AG04450 (cell line): ENCODE measurements at places on chromosomes 7 and 10.

- DNase-seq = no peak
Measured at GRCh38 chr7:155795951-155796350, 16.3 kb downstream of the SHH start.

DNA sequence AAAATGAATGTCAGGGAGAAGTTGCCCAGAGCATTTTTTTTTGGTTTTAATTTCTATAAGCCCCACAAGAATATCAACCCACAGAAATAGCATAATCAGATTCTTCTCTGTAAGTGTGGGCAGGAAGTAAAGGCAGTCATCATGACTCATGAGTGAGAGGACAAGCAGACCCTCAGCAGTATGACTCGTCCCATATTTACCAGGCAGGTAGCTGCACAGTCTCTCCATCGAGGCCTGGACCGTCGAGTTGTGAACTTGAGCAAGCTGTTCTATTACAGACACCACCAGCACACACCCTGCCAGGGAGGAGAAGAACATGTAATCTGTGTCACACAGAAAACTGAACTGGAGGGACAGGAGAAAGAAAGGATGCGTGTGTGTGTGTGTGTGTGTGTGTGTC is 37.8 kb downstream of the AOAH start:
- DNase-seq = no peak

GRCh38 chr7:155583636-155584035 is 37.3 kb upstream of the CNPY1 start:
- DNase-seq = no peak

DNA sequence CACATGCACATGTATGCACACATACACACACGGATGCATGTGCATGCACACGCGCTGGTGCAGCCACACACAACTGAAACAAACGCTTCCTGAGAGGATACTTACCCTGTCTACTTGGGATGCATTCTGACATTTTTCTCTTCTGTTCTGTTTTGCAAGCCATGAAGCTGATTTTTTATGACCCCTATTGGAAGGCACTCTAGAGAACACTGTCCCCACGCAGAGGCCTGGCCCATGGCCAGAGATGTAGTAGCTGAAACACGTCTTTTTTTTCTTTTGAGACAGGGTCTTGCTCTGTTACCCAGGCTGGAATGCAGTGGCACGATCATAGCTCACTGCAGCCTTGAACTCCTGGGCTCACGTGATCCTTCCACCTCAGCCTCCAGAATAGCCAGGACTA is 47.9 kb downstream of the VWA2 start:
- no peak for DNase-seq

DNA sequence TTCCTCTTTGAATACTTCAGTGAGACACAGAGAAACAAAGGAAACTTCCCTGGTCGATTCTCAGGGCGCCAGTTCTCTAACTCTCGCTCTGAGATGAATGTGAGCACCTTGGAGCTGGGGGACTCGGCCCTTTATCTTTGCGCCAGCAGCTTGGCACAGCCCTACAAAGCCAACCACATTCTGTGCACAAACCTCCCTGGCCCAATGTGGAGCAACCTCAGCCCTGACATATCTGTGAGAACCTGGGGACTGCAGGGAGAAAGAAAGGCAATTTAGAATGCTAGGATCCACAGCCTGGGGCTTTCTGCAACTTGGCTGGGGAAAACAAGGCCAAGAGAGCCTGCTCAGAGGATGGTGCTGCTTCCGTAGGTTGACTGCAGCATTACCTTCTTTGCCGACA is 63.5 kb upstream of the PRSS58 start:
- no peak for DNase-seq

DNA sequence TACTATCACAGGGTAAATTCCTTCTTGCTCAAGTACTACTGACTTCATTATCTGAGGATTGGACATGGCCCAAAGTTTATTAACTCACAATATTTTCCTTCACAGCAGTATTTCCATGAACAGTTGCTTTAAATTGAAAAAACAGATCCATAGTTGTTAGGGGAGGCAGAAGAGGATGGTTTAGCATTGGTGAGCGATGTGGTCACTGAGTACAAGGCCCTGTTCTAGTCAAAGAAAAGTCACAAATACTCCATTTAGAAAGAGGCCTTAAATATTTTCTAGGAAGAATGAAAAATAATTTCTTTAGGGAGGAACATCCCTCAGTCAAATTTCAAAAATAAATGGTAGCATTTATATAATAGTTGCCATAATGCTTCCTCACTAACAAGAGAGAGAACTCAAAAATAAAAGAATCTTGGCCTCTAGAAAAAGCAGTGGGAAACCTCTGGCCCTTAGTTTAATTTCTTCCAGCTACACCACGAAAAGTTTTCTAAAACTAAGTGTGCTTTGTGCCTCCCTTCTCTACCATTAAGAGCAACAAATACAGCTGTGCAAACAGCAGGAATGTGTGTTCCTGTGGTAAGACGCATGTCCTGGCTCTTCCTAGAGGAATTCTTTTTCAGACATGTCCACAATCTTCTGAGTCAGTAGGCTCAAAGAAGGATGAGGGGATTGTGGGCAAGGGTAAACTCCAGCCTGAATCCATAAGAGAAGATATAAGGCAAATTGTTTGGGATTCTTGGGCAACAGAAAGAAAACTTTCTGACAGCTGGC is 105.7 kb downstream of the HOXA1 start:
- DNase-seq = no peak

- DNase-seq = no peak
Measured at GRCh38 chr10:69088471-69088769, 517 bp downstream of the SRGN start.

DNA sequence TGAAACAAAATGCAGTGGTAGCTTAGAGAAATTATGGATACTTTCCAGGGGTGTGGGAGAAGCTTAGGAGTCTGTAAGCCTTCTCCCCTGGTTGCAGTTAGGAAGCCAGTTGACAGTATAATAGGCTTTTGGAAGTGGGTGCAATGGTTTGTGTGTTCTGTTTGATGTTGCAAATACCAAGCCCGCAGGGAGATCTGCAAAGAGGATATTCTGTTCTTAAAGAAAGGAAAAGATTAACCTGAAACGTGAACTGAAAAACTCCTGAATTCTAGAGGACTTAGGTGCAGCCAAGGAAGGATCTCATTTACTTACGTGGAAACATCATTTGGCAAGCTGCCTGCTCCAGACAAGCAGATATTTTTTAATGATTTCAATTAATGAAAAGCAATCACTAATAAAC is 496.6 kb downstream of the AUTS2 start:
- DNase-seq = no peak

DNA sequence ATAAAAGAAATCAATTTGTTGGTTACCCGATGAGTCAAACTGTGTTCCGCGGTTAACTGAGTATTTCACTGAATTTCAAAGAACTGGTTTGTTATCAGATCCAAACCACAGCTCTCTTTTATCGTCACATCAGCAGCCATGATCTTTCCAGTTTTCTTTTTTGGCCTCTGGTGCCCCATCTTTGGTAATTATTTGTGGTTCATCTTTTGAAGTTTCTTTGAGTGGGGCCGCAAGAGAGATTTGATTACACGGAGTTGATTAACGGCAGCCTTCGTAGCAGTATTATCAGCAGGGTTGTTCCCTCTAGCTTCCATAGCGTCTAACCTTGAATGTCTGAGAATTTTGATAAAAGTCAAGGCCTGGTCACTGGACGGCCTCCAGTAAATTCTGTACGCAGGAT is 154.9 kb upstream of the TNRC18 start:
- no peak for DNase-seq

- DNase-seq = peak; percentile 1
Measured at GRCh38 chr10:20855398-20856038, 41.6 kb downstream of the NEBL start.

GRCh38 chr7:134553976-134554375 is 5.1 kb downstream of the AKR1B15 start:
- DNase-seq = no peak

DNA sequence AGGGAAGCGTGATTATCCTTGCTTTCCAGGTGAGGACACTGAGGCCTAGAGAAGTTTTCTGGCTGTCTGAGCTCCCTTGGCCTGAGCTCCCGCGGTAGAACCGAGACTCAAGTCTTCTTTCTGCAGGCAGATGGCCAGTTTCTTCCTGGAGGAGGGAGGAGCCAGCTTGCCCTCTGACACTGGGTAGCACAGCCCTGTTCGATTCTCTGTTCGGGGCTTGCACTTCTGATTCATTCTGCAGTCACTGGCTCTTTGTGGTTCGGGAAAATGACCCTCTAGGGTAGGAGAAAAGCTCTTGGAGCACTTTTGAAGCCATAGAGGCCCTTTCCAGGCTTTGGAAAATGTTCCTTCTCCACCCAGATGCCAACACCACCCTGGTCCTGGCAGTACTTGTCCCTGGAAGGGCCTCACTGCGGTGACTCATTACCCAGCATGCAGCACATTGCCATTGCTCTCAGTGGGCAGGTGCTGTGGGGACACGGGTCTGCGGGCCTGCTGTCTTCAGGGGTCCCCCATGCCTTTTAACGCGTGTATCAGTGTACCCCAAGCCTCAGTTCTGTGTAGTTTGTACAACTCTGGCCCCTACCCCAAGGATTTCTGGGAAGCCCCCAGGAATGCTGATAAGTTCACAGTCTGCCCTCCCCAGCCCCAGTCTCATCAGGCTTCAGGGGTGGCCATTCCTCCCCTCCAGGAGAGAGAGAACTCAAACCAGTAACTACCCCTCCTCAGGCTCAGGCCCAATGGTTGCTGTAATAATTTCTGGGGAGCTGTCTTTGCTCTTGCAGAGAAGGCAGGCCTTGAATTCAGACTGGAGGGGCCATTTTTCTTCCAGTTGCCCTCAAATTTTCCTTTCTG is 11.9 kb downstream of the CHST3 start:
- no peak for DNase-seq

DNA sequence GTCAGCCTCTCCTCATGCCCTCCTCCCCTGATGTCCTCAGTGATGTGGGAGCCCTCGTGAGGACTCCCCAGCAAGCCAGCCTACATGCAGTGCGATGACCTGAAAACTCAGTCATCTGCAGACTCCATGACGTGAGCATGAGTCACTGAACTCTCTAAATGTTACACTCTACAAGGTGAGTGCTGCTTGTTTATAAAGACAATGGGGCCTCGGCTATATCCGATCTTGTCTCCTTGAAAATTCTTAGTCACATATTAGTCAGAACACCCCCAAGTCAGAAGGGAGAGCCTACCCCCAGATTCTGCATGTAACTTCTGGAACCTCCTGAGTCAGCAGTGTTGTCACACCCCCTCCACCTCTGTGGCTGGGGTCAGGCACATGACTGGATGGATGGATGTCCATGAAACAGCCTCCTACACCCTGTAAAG is 673.8 kb downstream of the INHBA start:
- DNase-seq = peak; percentile 86

DNA sequence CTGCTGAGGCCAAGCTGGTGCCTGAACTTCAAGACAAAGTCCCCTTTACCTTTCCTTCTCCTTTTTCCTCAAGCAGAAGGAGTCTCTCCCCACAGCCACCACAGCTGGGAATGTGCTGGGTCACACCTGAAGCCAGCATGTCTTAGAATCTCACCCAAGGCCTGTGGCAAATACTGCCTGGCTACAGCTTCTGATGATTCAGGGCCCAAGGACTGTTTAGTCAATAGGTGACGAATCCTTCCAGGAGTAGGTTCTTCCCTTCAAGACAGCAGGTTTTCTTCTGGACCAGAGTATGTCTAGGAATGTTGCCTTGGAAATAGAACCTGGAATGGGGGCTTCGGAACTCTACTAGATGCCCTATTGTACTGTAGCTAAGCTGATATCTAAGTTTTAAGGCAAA is 374.6 kb downstream of the KIF20B start:
- DNase-seq = no peak

DNA sequence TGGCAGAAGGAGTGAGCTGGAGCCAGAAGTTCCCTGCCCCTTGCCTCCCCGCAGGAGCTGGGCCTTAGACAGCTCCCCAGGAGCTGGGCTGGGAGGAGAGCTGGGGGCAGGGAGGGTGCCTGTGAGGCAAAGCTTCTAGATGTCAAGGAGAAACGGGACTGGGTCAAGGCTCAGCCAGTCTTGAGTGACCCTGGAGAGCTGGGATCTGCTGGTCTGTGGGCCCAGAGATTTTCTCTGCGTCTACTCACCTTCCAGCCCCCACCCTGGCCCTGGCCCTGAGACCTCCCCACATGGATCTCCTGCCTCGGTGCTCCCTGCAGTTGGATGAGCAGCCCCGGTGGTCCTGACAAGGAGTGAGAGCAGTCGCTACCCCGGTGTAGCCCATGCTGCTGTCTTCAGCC is 20.3 kb upstream of the SHH start:
- no peak for DNase-seq

- DNase-seq = no peak
Measured at GRCh38 chr7:90972906-90973550, 291.2 kb upstream of the FZD1 start.

GRCh38 chr7:151115121-151115835 is 29.0 kb downstream of the AGAP3 start:
- DNase-seq = no peak

GRCh38 chr10:131159771-131160170 is 151.8 kb downstream of the TCERG1L start:
- no peak for DNase-seq

DNA sequence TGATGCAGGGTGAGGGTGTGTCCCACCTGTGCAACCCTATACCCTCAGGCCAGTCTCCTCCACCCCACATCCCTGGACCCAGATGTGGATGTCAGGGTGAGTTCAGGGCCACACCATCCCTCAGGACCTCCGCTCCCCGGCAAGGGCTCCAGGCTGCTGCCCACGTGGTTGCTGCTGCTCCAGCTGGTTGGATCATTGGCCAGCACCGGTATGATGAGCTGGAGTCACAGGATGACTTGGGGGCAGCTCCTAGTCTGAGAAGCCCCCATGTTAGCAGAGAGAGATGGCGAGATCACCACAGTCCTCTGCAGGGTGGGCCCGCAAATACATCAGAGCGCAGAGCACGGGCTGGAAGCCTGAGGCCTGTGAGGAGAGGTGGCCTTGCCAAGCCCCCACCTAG is 103.3 kb upstream of the GDF10 start:
- no peak for DNase-seq

GRCh38 chr7:86981127-86981526 is 78.3 kb downstream of the ELAPOR2 start:
- DNase-seq = no peak

- no peak for DNase-seq
Measured at GRCh38 chr7:99642027-99642426, 25.3 kb downstream of the ZSCAN25 start.

DNA sequence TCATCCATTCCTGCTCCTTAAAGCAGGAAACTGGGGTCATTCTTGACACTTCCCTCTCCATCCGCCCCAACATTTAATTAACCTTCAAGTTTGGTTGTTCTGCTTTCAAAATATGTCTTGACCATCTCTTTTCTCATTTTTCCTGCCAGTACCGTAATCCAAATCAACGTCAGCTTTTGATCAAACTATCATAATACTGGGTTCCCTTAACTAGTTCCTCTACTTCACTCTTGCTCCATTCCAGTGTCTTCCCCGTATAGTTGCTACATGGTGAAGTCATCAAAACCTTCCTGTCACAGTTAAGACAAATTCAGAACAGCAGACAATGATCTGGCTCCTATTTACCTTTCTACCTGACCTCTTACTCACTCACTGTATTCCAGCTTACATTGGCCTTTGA is 6.6 kb upstream of the KLF14 start:
- no peak for DNase-seq

DNA sequence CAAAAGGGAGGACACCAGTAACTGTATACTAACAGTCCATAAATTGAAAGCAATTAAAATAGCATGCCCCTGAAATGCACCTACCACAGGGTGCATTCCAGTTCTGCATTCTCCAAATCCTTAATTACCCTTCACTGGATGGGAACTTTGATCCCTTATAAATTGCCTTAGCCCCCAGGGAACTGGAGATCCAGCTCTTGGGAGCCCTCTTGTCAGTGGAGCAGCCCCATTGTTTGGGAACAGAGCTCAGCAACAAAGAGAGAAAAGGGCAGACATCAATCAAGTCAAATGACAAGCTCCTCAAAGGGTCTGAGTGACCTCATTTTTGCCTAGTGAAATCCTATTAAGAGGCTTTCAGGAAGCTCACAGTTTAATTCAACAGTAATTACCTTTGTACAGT is 472.6 kb downstream of the XPNPEP1 start:
- no peak for DNase-seq
